H1 (cell line): ENCODE measurements at places on chromosomes 5 and 9. TPM values are rescaled to one million over a fixed set of nuclear protein-coding genes. Genes with fewer than 3 reads are reported as not detected.

DNA sequence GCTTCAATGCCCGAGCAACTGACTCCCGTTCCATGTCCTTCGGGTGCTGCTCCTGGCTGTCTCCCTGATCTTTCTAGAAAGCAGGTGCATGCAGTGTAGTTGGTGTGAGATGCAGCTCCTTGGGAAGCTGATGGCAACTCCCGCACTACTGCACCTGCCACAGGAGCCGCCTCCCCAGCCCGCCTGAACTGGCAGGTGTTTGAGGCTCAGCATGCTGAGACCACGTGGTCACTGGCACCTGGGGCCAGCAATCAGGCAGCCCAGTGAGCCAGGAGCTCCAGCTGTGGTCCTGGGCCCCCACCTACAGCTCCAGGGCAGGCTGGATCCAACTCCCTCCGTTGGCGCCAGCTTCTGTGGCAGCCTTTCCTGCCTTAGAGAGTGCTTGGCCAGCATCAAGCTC, 111.5 kb downstream of the ICE1 start:
- H3K36me3 ChIP-seq, result no peaks in the 10 kb centered on the region
- H3K4me3 ChIP-seq, result no peak overlapping the region
- no peak overlapping the region for H3K27ac ChIP-seq

DNA sequence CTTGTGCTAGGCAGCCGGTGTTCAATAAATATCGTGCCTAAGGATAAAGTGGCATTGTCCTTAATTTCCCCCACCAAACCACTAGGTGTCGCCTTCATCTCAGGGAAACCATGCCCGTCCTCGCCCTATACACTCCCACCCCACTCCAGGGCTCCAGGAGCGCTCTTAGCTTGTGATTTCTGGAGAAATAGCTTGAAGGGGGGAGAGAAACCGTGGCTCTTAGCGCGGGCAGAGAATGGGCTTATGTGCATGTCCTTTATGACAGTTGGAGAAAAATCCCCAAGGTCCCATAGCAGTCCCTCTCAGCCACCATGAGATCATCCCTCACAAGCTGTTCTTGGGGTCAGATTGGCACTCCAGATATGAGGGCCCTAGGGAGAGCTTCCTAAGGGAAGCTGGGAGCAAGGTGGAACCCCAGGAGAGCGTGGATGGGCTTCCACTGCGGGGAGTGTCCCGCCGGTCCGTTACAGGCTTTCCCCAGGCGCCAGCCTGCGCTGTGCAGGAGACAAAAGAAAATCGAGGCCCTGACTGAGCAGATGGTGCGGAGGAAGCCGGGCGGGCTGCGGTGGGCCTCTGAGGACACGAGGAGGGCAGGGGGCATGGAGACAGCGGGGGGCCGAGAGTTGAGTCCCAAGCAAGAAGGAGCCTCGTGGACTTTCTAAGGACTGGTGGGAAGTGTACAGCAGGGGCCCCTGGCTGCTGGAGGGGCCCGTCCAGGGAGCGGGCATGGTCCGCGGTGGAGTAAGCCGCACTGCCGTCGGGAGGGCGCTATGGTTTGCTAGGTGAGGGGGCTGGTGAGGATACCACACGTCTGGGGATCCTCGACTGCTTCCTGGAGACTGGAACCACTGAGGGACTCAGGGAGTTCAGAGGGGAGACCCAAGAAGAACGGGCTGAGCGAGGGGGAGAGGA, 750 bp upstream of the NPR2 start:
- H3K27me3 ChIP-seq, result no peaks in the 10 kb centered on the region; the same call in 1 of the 2 replicates
- H3K4me1 ChIP-seq, result peaks cover 6% of the 10 kb centered on the region; the same call in 1 of the 2 replicates
- H3K36me3 ChIP-seq, result no peaks in the 10 kb centered on the region
- no peak overlapping the region for H3K27ac ChIP-seq
- H3K4me3 ChIP-seq, result peak overlapping the region; percentile 48

- H3K27ac ChIP-seq, result no peak overlapping the region
- H3K4me3 ChIP-seq, result no peak overlapping the region
- H3K4me1 ChIP-seq, result no peaks in the 10 kb centered on the region
- H3K27me3 ChIP-seq, result no peaks in the 10 kb centered on the region
- no peak for DNase-seq
- no peaks in the 10 kb centered on the region for H3K36me3 ChIP-seq
Observed at GRCh38 chr5:112312295-112313275, 106.5 kb downstream of the EPB41L4A start.

- no peak for DNase-seq
- H3K4me3 ChIP-seq, result no peak overlapping the region
- H3K27me3 ChIP-seq, result no peaks in the 10 kb centered on the region
- no peak overlapping the region for H3K27ac ChIP-seq
- no peaks in the 10 kb centered on the region for H3K36me3 ChIP-seq
- no peaks in the 10 kb centered on the region for H3K4me1 ChIP-seq
Observed at GRCh38 chr9:121362813-121363621, 7.0 kb downstream of the STOM start.

Gene GABRA1
- total RNA-seq, result 16.2 and 17.3 TPM in 2 replicates

Gene AMBP
- 3.0 and 3.1 TPM in 2 replicates for total RNA-seq
